Fibroblast of the conjunctiva (primary cell): ENCODE measurements at places on chromosomes 2 and 18.

DNA sequence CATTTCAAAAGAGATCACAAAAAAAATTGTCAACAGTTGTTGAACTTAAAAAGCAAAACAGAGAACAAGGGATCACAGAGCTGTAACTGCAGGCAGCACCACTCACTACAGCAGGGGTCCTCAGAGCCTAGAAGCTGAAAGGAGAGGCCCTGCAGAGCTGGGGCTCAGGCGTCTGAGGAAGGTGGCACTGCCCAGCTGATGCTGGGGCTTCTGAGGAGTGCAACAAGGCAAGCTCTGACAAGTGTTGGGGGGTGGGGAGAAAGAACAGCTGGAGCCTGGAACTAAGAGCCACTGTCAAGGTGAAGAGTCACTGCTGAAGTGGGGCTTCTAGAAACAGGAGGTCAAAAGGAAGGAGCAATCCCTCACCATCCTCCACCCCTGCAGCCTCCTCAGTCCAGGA is 46.2 kb downstream of the FTCDNL1 start:
- no peak for DNase-seq

DNA sequence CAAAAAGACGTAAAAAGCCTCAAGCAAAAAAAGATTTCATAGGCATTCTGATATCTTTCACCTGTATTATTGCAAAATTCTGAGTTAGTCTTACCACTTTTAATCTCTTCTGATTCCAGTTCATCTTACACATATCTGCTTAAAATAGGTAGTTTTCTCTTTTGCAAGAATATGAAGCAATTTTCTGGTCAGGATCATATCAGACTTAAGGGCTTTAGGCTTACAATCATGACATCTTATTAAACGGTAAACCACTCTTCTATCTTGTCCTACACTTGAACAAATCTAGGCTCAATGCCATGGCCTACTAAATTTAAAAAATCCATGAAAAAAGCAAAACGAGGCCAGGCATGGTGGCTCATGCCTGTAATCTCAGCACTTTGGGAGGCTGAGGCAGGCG is 50.1 kb upstream of the GAREM1 start:
- DNase-seq, result no peak

GRCh38 chr18:79545736-79546171 is 133.8 kb upstream of the CTDP1 start:
- DNase-seq, result no peak

DNA sequence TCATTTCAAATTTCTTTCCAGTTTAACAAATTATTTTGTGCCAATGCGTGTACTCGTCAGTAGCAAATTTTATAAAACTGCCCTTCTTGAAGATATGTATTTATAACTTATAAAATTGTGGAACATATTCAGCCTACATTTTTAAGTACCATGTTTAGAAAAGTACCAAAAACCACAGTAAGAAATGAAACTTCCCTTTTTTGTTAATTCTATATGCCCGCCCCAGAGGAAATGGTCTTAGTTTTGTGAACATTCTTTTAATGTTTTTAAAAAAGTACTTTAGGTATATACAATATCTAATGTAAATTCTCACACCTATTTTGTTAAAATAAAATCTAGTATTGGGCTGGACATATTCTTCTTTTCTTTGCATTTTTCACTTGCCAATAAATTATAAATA is 1.2 kb downstream of the UGT1A9 start:
- DNase-seq, result no peak

GRCh38 chr2:186664385-186665043 is 29.3 kb upstream of the FAM171B start:
- no peak for DNase-seq

DNA sequence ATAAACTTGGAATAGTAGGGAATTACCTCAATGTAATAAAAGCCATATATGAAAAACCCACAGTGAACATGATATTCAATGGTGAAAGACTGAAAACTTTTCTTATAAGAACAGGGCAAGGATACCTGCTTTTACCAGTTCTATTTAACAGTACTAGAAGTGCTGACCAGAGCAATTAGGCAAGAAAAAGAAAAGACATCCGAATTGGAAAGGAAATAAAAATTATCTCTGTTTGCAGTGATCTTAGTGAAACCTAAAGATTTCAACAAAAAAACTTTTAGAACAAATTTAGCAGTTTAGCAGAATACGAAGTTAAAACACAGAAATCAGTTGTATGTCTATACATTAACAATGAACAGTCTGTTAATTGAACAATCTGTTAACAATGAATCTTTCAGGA is 69.1 kb downstream of the MIB1 start:
- DNase-seq, result no peak

DNA sequence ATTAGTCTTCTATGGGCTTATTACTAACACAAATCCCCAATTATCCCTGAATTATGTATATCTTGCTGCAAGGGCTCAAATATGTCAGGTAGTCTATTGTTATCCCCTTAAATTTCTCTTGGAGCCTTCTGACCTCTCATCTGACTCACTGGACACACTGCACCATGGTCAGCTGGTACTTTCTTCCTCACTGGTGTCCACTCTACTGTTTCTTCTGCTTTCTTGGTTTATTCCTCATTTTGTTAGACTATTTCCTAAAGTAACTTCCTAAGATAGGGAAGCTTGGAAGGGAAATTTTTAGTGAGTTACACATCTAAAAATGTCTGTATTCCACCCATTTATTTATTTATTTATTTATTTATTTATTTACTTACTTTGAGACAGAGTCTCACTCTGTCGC is 26.5 kb downstream of the WDR35 start:
- DNase-seq, result no peak

DNA sequence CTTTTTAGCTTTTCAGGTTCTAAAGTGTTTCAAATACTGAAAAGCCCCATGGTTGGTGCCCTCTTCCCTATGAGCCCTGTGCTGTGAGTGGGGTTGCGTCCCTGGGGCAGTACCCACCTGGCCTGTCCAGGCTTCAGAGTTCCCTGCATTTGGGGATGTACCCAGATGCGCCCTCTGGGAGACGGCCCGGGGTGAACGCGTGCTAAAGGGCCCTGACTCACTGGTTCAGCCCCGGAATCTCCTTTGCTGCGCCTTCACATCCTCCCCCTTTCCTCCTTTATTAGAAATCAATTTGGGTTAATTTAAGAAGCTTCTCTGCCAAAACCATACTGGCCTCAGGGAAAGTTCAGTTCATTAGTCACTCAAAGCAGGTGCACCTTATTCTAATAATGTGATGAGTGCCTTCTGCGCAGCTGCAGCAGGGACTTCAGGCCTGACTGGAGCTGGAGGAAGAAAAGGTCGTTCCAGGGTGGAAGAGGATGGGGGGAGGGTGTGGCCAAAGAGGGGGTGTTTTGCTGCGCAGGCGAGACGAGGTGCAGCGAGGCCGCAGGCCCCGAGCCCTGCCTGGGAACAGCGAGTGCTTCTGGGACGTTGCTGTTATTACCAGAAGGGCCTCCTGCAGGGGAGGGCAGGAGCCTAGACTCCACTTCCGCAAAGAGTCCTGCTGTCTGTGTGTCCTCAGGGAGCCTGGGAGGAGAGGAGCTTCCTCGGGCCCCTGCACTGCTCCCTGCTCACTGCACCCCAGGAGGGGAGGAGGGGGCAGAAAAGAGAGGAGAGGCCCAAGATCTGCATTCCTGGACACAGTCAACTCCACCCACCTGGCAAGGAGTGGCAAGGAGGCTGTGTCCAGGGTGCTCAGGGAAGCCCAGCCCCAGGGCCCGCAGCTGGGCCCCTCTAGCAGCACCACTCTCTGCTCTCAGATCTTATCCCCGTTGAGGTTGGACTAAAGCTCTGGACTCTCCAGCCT is 223.2 kb upstream of the PXDN start:
- no peak for DNase-seq

DNA sequence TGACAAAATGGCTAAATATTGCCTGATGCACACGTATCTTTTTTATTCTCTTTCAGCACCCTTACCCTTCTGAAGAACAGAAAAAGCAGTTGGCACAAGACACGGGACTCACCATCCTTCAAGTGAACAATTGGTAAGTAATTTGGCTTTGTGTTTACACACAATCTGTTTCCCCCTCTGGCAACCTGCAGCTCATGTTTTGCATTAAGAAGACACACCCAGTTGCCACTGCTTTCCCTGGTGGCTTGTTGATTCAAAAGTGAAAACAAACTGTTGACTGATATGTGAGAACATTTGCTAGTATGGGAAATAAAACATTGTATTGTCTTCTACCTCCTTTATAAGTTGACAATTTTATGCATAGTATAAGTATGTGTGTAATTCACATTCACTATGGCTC is 113.0 kb downstream of the MEIS1 start:
- DNase-seq, result no peak

DNA sequence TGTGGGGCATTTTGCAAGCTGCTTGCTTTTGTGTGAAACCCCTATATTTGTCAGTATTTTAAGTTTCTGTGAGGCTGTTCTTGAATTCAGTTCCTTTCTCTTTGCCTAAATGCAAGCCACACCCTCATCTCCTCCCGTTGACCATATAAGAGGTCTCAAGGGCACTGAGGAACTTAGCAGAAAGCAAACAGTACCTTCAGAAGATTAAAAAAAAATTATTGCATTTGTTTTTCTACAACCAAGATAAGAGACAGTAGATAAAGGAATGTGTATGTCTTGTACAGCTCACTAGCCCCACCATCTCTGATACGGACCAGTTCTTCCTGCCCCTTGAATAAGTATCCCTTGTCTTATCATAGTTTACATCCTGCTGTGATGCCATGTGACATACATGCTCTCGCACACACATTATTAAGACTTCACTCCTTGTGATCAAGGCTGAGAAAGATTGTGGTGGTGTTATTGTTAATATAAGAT is 64.2 kb downstream of the NPAS2 start:
- DNase-seq, result no peak

GRCh38 chr2:220000080-220000479 is 372.6 kb downstream of the SLC4A3 start:
- no peak for DNase-seq

GRCh38 chr2:224934526-224935188 is 107.6 kb downstream of the DOCK10 start:
- DNase-seq, result no peak

- DNase-seq, result no peak
Measured at GRCh38 chr2:113211226-113212105, 37.7 kb downstream of the PSD4 start.

GRCh38 chr2:88698498-88699233 is 7.2 kb downstream of the RPIA start:
- no peak for DNase-seq

GRCh38 chr2:227106845-227107759 is 56.9 kb downstream of the COL4A4 start:
- peak; percentile 65 for DNase-seq

- no peak for DNase-seq
Measured at GRCh38 chr2:46135958-46136357, 161.2 kb upstream of the EPAS1 start.

GRCh38 chr2:207091176-207091575 is 74.6 kb downstream of the KLF7 start:
- no peak for DNase-seq

GRCh38 chr18:35732162-35732561 is 150.6 kb downstream of the GALNT1 start:
- no peak for DNase-seq

GRCh38 chr18:39574897-39575296 is 2009.3 kb upstream of the CELF4 start:
- DNase-seq, result no peak
